Fibroblast of villous mesenchyme (primary cell): ENCODE measurements at places on chromosomes 6 and 20.

DNA sequence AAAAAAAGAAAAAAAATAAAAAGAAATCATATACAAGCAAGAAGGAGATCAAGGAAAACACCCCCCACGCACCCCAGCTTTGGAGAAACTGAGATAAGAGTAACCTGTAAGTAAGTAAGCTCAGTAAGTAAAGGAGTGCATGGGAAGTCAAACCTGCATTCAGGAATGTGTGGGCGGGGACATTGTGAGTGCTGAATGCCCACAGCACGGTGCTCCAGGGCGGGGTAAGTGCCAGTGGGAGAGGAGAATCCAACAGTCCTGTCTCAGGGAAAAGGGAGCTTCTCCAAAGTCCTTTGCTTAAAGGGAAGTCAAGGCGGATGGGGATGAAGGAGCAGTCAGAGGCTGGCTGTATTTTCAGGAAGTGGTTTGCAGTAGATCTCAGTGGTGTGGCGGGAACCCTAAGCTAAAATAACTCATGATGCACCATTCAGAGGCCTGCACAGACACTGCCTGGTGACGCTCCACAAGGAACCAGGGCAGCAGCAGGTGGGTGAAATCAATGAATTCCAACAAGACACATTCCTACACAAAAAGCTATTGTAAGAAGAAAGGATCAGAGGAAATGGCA is 368.0 kb downstream of the QKI start:
- no peak for DNase-seq

GRCh38 chr6:113476937-113477839 is 380.0 kb upstream of the MARCKS start:
- no peak for DNase-seq

- peak; percentile 96 for DNase-seq
These were observed 467.1 kb upstream of the HSF2 start for GRCh38 chr6:121932076-121932991.

- DNase-seq: no peak
These were observed 821.9 kb downstream of the GRIK2 start for GRCh38 chr6:102215425-102215824.
